ENCODE measurements at places on chromosomes 6 and 20.

GRCh38 chr20:34104059-34104458 is 8.0 kb downstream of the EIF2S2 start:
- no peak for DNase-seq

- no peak for DNase-seq
Measured at GRCh38 chr6:3882431-3882830, 33.3 kb downstream of the FAM50B start.

DNA sequence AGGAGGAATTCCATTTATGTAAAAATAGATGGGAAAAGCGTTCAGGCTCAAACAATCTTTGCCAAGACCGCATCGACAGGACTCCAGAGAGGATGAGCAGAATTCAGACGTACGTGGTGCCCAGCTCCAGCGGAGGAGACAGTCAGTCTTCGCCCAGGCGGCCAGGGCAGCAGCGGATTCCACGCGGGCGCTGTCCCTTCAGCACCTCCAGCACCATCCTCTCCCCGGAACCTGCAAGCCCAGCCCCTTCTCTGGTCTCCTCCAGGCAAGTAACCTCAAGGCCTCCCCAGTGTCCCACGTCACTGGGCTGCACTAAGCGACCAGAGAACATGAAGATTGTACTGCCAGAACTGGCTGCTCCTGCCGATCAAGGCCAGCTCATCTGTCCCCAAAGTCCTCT is 2.8 kb upstream of the KCNQ2 start:
- peak; percentile 30 for DNase-seq

DNA sequence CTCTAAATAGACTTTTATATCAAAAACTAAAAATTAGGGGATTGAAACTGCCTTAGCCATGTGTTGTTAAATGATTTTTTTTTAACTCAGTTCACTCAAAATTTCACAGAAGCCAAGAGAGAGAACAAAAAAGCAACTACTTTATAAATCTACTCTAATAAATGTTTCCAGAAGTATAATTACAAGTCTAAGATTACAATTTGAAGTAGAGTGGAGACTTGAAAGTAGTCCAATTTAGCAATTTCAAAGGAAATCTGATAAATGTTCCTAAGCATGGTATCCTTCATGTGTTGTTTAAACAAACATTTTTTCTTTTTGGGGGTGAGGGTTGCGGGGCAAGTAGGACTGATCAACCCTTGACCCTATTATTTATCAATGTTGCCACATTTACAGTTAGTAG is 72.6 kb downstream of the PHIP start:
- no peak for DNase-seq

DNA sequence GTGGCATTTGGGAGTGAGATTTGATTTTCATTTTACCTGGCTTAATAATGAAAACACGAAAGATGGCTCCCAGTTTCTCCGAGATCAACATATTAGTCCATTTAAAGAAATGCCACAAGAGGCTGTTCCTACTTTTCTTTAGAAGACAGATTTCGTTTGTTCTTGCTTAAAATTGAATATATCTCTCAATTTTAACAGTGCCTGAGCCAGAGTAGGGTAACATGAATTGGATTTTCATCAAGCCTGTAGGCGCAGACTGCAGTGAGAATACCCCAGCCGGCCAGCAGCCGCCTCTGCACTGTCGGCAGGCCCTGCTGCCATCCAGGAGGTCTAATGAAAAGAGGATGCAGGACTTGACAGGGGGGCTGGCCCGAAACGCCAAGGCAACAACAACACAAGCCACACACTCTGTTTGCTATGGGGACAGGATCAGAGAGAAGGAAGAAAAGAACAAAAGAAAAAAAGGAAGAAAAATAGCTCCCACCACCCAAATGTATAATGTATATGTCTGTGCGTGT is 72.5 kb downstream of the PPP1R3G start:
- no peak for DNase-seq

GRCh38 chr6:27593861-27594260 is 121.0 kb upstream of the ZNF184 start:
- no peak for DNase-seq
